ENCODE measurements at places on chromosomes 1 and 21.

- no peak for DNase-seq
Observed at GRCh38 chr1:182069028-182069466, 7.5 kb upstream of the ZNF648 start.

- peak; percentile 58 for DNase-seq
Observed at GRCh38 chr1:7070389-7071029, 285.3 kb downstream of the CAMTA1 start.

GRCh38 chr1:186183219-186183618, 191.8 kb downstream of the TPR start:
- no peak for DNase-seq

DNA sequence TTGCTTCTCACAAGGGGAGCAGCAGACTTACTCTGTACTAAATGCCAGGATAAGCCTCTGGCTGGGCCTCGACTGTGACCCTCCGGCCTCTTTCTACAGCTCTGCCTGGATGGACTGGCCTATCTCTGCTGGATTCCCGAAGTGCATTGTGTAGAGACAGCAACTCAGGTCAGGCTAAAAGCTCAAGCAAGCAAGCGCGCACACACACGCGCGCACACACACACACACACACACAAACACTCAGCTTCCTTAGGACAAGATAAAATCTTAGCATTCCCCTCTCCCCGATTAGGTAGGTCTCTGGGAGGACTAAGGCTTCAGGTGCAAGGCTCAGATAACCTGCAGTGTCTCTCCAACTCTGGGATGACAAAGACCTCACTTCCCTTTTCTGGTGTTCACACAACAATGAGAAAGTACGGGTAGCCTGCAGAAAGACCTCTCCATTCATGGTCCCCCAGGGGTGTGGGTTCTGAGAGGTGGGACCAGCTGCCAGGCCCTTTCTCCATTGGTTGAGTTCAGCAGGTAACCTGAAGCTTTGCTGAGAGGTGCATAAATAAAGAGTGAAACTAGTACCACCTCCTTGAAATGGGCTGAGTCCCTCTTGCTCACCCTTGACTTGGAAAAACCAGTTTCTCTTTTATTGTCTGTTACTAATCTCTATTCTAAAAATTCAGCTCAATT, 155.1 kb upstream of the CAMK1G start:
- no peak for DNase-seq

DNA sequence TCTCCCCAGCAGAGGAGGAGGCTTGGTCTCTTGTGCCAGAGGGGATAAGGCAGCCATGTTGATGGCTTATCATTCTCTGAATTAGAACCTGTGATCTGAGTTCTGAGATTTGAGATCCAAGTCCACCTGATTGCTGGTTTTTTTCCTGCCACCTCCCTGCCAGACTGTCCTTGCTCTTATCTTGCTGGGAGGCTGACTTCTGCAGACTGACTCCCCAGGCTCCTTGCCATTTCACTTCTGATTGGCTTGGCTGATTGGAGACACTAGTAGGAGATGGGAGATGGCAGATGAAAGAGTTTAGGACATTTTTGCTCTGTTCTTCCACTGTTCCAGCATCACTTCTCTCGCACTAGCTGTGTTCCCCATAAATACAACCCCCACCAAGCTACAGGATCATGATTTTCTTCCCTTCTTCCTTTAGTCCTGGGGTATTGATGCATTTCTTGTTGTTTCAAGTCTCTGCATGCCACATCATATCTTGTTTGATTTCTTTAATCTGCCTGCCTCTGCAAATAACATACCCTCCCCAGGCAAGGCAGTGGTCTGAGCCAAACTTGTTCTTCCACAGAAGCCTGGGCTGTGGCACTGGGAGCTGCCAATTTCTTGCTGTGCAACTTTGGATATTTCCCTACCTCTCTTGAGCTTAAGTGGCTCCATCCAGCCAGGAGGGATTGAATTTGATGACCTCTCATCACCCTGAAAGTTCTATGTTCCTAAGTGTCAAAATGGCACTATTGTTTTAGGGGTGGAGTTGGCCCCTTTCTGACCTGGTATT, 963 bp upstream of the CYP4B1 start:
- DNase-seq: no peak

DNA sequence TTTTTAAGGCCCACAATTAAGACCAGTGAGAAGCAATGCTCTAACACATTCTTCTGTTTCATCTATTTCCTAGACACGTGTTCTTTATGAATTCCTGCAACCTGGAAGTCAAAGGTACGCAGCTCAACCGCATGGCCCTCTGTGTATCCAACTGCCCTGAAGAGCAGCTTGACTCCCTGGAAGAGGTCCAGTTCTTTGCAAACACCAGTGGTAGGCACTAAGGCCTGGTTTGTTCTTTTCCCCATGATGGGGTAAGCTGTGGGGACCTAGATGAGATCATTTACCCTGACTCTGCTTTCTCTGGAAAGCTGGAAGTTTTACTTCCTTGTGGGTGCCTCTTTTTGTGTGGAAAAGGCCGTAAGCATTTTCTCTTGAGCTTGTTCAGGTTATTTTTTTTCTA, 7.3 kb downstream of the SLC44A3 start:
- no peak for DNase-seq

- DNase-seq: no peak
Observed at GRCh38 chr1:117826540-117827078, 102.8 kb downstream of the GDAP2 start.

- DNase-seq: no peak
Observed at GRCh38 chr1:193754732-193755427, 568.5 kb upstream of the B3GALT2 start.

DNA sequence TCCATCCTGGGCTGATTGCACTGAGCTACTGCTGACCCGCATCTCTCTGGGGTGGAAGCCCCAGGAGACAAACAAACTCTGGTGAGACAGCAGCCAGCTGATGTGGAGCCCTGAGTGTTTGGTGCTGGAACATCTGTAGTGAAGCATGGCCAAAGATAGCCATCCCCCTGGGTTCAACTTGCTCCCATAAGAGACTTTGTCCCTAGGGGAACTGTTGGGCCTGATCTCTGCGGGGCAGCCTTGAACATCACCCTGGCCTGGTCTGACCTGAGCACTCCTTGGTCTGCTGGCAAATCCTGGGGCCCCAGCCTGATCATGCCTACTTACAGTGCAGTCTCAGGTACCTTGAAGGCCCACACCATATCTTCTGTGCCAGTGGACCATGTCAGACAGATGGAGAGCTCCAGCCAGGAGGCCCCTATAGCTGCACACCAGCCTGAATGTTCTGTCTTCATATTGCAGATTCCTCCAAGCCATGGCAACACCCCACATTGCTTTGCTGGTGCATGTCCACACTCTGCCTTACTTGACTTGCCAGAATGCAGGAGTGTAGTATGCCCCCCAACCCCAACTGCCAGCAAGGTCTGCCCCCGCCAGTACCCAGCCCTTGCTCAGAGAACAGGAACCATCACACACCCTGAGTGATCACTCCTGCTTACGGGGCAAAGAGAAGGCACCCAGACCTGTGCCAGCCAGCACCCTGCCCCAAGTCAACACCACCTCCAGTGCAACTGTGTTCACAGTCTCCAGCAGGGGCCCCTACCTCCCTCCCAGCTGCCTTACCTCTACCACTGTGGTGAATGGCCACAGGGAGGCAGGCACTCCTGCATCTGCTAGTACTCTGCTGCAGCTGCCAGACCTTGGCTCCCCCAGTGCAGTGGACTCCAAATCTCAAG, 690.5 kb upstream of the NR5A2 start:
- DNase-seq: no peak

DNA sequence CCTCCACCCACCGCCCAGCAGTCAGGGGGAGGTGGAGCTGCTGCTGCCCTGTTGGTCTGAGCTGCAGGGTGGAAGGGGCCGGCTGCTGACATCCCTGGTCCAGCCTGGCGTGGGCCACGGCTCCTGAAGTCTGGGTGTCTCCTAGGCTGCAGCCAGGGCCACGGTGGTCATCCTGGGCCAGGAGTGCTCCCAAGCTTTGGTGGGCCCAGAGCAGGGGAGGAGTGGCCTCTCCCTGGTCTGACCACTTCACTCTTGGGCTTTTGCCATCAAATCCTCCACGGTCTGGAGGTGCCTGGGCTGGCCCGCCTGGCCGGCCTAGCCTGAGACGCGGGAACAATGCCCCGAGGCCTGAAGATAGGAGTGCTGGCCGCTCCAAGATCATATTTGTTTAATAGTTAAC, 5.8 kb downstream of the PRDM16 start:
- DNase-seq: no peak

DNA sequence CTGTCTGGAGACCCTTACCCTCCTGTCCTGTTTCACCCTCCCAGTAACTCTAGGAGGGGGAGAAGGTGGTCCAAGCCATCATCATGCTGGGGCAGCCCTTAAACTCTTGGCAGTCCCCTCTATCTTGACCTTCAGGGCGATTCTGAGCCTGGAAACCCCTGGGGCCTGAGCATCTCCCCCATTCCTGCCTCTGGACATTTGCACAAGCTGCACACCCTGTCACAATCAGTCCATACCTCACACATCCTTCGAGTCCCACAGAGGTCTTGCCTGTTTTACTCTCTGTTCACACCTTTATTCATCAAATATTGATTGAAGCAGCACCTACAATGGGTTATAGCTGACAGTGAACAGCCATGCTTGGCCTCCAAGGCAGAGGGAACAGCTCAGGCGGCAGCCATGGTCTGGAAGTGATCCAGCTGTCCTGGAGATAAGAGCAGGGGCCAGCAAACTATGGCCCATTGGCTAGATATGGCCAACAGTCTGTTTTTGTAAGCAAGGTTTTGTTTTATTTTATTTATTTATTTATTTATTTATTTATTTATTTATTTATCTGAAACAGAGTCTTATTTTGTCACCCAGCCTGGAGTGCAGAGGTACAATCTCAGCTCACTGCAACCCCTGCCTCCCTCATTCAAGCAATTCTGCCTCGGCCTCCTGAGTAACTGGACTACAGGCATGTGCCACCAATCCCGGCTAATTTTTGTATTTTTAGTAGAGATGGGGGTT, 7.1 kb upstream of the FAM131C start:
- DNase-seq: no peak

GRCh38 chr1:22380024-22380785, 71.4 kb upstream of the ZBTB40 start:
- DNase-seq: no peak

DNA sequence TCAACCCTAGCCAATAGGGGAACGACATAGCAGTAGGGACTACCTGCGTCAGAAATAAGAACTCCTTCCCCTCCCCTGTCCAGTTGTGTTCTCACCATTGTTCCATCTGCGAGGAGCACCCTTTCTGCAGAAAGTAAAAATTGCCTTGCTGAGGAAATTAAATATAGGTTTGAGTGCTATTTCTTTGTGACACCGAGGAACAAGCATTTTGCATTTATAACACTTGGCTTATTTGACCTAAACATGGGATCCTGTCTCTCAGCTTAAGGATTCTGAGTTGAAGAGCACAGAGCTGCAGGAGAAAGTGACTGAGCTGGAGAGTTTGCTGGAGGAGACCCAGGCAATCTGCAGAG, 10.7 kb upstream of the SH3BGRL3 start:
- no peak for DNase-seq

- no peak for DNase-seq
Observed at GRCh38 chr1:53511323-53511932, 52.2 kb downstream of the DMRTB1 start.

- no peak for DNase-seq
Observed at GRCh38 chr1:71944006-71944405, 338.3 kb downstream of the NEGR1 start.

- no peak for DNase-seq
Observed at GRCh38 chr1:152906023-152906565, 2.3 kb upstream of the IVL start.

DNA sequence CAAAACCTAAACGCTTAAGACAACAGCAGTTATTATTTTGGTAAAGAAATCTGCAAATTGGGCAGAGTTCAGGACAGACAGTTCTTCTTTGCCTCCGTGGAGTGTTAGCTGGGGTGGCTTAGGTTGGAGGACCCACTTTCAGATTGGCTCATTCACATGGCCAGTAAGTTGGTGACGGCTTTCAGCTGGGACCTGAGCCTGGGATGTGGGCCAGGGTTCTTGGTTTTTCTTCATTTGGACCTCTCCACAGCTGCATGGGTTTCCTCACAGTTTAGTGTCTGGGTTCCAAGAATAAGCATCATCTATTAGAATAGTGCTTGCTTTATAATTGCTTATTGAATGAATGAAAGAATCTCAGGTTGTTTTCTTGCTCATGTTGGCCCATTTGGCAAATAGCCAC, 72.2 kb downstream of the ATF6 start:
- DNase-seq: no peak

GRCh38 chr1:212935387-212935981, 14.9 kb upstream of the VASH2 start:
- DNase-seq: no peak

GRCh38 chr21:34130716-34130985, 57.3 kb downstream of the MRPS6 start:
- DNase-seq: no peak

DNA sequence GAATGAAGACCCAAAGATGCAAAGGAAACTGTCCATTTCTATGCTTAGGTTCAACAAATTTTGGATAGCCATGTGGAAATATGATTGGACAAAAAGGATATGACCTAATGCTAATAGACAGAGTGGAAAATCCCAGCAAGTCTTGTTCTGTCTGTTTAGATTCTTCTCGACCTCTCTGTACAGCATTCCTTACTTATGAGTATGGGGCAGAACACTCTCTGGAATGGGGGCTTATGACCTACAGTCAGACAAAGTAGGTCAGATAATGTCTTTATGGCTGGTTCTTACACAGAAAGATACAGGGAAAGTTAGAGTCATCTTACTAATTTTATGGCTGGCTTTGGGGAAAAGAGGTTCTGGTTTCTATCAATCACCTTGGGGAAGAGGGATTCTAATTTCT, 2.8 kb downstream of the GCSAML start:
- DNase-seq: no peak

DNA sequence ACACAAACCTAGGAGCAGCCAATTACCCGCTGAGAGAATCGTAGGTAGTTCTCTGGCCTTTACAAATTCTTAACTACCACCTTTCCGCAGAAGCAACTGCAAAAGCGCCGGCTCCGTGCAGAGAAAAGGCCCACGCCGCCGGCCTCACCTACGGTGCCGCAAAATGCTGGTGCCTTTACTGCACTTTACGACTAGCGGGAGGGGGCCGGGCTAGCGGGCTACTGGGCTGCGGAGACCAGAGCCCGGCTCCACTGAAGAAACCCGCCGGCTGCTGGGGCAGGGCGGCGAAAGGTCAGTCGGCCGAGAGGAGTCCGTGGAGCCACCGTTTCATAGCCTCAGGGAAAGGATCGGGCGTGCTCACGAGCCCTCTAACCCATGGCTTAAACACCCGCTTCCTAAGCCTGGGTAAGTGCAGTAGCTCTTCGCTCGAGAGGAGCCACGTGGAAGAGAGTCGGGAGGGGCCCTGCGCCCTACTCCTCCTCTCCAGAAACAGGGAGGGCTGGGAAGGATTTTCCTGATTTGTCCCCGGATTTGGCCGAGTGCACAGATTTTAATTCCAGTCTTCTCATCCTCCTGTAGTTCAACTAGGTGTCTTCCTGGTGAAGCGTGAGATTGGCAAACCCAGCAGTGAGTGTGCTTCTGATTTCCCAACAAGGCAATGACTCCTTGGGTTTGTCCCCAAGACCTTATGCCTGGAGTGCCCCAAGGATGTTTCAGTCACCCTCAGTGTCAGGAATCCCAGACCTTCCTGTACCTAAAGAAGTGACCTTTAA, at the start of gene DPH5:
TSS of gene DPH5 (minus strand) at position 128 of the 773 bp plus-strand sequence. CDS start 341 bp downstream, outside the sequence.
- peak; percentile 94 for DNase-seq
